ENCODE measurements at places on chromosomes 2 and 18.

DNA sequence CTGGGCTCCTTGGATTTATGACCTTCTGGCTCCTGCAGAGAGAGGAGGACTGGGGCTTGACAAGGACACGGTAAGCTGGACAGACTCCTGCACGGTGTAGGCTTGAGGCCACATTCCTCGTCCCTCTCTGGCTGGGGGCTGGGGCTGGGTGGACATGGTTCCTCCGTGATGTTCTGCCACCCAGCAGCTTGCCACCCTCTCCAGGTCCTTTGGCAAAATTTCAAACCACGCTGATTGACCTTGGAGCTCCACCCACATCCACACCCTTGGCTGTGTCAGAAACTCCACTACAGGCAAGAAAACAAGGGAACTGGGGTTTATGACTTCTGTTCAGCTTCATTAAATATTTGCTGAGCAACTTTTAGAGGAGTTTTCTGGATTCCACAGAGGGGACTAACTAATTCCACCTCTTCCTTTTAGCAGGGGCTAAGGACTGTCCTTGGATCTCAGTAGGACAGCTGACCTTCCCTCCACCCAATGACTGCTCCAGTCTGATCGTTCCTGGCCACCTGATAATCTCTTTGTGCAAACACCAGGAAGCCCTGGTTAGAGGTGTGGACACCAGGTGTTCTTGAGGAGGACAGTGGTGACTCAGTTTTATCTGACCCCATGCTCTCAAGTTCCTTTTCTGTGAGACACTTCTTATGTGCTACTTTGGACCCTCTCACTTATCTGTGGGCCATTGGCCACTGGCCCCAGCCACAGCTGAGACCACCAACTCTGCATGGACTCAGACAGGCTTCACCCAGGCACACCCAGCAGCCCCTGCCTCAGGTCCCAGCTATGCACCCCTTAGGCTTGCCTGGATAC is 29.3 kb downstream of the GPR55 start:
- no peak for DNase-seq

DNA sequence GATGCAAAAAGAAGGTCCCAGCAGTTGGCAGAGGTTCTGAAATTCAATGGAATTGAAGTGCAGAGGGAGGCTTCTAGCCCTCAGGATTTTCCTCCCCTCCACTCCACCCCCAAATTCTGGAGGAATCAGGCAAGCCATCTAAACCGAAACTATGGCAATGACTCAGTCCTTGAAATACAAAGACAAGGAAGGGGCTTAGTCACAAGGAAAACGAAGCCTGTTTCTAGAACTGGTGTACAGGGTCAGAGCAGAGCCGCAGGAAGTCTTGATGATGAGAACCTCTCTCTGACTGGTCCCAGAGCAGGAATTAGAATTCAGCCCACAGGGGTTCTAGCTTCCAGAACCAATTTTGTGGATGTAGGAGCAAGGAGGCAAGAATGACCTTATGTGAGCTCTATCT is 111.7 kb upstream of the SCN1A start:
- no peak for DNase-seq

GRCh38 chr2:122094557-122094956 is 339.1 kb downstream of the TSN start:
- DNase-seq, result no peak

- peak; percentile 47 for DNase-seq
Observed at GRCh38 chr18:30280861-30281470, 761.6 kb downstream of the DSC3 start.

- no peak for DNase-seq
Observed at GRCh38 chr2:57842531-57842930, 204.1 kb upstream of the VRK2 start.

GRCh38 chr2:236872015-236872414 is 213.7 kb upstream of the COPS8 start:
- DNase-seq, result peak; percentile 66

GRCh38 chr2:63425079-63425416 is 163.2 kb downstream of the WDPCP start:
- DNase-seq, result no peak

- DNase-seq, result no peak
Observed at GRCh38 chr18:62346333-62347088, 21.4 kb downstream of the TNFRSF11A start.

DNA sequence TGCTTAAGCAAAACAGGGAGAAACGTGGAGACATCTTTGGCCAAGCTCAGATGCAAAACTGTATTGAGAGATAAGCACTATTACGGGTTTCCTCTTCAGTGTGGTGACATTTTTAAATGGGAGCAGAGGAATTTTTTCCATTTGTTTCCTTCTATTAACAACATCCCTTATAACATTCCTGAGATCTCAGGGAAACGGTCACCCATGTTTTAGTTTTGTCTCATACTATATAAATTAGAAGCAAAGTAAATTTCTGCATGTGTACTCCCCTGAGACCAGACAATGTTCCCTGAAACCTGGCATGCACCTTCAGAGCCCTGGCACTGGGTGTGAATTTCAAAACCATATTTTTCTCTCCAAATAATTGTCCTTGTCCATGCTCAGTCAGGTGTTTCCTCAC is 57.6 kb upstream of the RNF152 start:
- no peak for DNase-seq

GRCh38 chr2:150134223-150134857 is 353.1 kb downstream of the RND3 start:
- no peak for DNase-seq

DNA sequence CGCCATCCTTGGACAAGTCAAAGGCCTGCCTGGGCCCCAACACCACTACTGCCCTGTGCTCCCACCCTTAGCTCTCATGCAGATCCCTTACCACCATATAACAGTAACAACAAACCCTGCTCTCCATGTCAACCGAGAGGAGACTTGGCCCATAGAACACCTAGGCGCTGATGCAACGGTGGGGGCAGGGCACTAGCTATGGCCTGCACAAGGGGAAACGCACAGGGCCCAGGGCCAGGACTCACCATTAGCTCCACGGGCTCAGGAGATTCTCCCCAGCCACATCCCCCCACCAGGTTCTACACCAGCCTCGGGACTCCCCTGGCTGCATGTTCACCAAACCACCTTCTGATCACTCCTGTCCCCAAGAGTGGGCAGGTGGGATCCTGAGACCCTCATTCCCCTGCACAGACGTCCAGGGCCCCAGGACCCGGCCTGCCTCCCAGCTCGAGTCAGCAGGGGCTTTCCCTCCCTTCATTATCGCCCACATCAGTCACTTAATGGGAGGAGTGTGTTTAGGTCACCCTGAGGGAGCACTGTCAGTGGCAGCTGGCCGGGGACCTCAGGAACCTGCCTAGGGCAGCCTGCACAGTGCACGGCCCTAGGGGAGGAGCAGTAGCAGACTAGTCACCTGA is 29.3 kb downstream of the ANKMY1 start:
- no peak for DNase-seq

DNA sequence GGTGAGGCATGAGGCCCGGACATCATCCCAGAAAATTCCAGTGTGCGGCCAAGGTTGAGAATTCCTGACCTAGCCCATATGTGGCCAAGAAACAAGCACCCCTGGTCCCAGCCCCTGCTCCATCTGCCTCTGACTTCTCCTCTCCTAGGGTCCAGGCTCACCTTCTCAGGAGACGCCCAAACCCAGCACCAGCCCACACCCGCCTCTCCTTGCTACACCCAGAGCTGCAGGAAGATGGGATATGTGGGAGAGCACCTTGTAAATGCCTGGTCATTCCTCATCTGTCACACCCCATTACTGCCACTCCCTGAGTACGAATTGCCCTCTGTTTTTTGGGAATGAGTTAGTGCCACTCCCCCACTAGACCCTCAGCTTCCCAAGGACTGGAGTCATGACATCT is 7.3 kb upstream of the ATP6V1B1 start:
- DNase-seq, result no peak

GRCh38 chr2:176769021-176769420 is 443.6 kb upstream of the HNRNPA3 start:
- no peak for DNase-seq

- DNase-seq, result peak; percentile 99
Observed at GRCh38 chr2:37635504-37636380, 35.7 kb downstream of the CDC42EP3 start.

DNA sequence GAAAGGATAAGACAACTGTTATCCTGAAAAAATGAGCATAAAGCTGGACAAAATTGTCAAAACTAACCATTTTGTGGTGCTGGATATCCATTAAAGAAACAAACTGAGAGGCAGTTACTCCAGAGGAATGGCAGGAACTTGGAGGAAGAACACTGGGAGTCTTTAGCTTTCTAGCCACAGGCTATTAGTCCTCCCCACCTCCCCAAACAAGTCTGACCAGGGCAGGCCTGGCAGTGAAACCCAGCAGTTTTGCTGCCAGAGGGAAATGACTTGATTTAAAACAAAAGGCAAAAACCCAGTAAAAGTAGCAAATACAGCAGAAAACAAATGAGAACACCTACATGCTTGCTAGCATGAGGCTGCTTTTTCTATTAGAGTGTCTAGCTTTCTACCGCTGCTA is 34.9 kb downstream of the OSBPL1A start:
- no peak for DNase-seq

- DNase-seq, result no peak
Observed at GRCh38 chr2:240369801-240370585, 65.5 kb upstream of the GPC1 start.

DNA sequence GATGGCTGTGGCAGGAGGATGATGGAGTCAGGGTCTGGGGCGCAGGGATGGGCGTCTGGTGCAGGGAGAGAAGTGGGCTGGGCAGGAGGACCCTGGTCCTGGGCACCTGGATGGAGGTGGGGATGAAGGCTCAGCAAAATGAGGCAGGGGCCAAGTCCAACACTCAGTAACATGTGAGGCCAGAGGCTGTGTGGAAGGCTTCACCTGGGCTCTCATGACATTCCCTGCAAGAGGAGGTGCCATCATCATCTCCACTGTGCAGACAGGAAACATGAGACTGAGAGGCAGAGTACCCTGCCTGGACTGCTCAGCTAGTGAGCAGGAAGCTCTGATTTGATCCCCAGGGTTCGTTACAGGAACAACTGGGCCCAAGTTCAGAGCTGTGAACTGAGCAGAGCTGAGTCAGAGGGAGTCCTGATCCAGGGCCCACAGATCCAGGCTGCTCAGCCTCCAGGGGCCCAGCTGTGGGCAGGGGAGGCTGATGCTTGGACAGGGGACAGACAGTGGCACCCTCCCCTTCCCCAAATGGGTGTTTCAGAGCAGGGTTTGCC is 36.9 kb downstream of the HJURP start:
- DNase-seq, result no peak

DNA sequence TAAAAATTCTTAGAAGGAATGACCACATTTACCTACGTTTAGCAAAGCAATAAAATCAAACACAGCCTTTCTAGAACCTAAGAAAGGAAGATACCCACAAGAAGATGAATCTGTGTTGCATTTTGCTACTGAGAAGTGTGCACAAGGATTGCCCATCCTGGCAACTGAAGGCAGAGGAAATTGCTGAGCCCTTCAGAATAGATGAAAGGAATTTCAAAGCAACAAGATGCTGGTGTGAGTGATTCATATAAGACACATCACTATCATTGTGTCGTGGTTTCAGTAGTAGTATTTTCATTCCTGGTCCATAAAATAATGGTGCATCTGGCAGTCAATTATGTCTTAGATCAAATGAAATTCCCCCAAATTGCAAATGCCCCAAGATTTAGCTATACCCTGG is 48.4 kb upstream of the ANKRD44 start:
- DNase-seq, result no peak

DNA sequence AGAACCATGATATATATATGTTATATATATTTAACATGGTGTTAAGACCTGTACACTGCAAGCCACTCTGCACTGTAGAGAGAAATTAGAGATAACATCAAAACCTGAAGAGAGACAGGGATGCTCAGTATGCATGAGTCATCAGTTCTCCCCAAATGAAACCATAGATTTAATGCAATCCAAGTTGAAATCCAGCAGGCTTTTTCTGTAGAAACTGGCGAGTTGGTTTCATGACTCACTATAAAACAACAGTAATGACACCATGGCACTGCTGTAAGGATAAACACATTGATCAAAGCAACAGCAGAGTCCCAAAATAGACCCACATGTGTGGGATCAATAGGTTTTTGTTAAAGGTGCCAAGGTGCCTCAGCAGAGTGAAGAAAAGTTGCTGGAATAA is 65.8 kb downstream of the RTP5 start:
- DNase-seq, result no peak

DNA sequence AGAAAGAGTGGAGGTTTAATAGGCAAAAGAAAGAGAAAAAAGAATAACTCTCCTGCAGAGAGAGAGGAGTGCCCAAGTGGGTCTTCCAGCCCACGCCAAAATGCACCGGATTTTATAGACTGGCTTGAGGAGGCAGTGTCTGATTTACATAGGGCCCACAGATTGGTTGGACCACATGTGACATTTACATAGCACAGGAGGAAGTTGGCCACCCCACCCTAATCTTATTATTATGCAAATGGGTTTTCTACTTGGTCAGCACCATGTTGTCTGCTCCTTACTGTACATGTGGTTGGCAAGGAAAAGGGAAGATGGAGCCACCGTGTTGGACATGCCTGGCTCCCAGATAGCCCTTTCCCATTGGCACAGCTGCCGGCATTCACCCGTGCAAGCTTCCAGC is 56.8 kb downstream of the SP110 start:
- DNase-seq, result peak; percentile 38

- peak; percentile 49 for DNase-seq
Observed at GRCh38 chr2:223727562-223727961, 109.8 kb downstream of the AP1S3 start.

DNA sequence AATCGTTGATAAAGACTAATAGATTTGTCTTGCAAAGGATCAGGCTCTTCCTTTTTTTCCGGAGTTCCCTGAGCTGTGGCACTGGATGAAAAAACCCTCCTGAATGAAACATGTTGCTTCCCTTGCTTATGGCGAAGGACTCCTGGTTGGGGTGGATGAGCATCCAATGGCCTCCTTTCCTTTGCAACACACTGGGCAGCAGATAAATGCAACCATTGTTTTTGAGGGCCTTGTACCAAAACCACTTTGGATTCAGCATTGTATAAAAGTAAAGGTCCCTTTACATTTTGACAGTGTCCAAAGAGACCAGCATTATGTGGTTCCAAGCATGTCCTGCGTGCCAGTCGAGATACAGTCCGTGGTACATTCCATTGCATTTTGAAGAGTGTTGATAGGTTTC is 44.7 kb downstream of the FAM210A start:
- DNase-seq, result no peak

DNA sequence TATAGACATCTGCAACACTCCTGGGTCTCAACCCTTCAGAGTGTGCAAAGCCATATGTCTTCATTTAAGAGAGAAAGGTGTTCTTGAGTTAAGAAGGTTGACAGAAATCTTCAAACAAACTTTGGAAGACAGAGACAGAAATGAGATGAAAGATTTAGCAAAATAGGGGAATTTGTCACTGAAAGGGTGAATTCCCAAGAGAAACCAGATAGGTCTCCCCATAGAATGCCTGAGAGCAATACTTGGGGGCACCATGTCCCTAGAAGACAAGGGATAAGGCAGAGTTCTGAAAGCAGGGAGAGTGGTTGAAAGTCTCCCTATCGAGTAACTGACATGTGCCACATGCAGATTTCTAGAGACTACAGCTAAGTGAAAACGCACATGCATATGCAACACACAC is 50.0 kb downstream of the AP1S3 start:
- no peak for DNase-seq

- DNase-seq, result no peak
Observed at GRCh38 chr2:67516899-67517530, 119.9 kb downstream of the ETAA1 start.

GRCh38 chr2:69477627-69478026 is 40.4 kb upstream of the NFU1 start:
- DNase-seq, result no peak

Data from inflammatory macrophage treated with lipopolysaccharide for 4 hours (primary cell).